ENCODE measurements at places on chromosomes 16 and 17.

- DNase-seq, result no peak
These were observed 40.6 kb upstream of the CDH5 start for GRCh38 chr16:66325717-66326376.

DNA sequence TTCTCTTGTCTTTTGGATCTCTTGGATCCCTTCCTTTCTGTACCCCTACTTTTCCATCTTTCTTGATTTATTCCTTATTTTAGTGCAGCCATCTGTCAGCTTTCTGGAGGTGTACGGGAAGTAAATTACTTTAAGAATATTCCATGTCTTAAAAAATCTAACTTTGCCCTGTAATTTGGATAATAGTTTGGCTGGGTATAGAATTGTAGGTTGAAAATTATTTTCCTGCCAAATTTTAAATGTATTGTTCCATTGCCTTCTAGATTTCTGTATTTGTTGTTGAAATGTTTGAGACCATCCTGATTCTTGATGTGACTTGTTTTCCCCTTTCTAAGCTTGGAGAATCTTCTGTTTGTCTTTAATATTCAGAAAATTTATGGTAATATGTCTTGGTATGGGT, 2.1 kb downstream of the DDX19B start:
- DNase-seq, result no peak

GRCh38 chr16:78105517-78105916, 6.1 kb downstream of the WWOX start:
- DNase-seq, result no peak

DNA sequence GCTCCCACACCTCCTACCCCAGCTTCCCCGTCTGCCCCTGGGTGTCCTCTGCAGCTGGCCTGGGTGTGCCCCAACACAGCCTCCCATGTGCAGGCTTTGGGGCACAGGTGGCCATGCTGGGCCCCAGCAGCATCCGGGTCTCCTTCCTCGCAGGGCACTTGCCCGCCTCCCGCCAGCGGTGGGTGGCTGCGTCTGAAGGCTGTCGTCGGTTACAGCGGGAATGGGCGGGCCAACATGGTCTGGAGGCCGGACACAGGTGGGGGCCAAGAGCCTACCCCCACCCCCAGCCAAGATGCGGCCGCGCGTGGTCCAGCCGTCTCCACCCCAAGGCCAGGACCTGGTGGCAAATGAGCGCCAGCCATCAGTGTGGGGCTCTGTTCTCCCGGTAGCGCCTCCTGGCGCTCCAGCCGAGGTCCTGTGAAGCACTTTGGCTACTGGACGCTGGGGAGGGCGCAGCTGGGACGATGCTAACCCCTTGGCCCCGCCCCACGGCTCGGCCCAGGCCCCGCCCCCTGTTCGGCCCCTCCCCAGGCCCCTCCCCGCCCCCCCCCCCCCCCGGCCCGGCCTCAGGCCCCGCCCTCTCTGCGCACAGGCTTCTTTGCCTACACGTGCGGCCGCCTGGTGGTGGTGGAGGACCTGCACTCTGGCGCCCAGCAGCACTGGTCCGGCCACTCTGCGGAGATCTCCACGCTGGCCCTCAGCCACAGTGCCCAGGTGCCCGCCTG, 7.3 kb upstream of the RHOT2 start:
- DNase-seq, result peak; percentile 89

DNA sequence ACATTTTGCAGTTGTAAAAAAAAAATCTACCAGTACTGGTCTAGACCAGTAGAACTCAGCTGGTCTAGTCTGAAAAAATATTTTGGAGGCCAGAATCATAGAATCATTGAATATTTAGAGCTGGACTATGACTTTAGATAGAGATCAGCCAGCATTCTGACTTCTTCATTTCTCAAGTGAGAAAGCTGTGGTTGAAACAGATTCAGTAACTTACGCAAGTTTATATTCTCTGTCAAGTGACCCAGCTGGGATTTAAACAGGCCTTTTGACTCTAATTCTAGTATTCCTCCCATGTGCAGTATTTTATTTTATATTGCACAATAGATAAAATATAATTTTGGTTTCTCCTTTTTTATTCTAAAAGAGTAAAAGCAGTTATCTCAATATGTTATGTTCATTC, 4.9 kb downstream of the TNRC6A start:
- DNase-seq, result peak; percentile 45

- no peak for DNase-seq
These were observed 8.6 kb upstream of the AKTIP start for GRCh38 chr16:53511403-53512280.

- no peak for DNase-seq
These were observed 121.2 kb downstream of the RPTOR start for GRCh38 chr17:80665792-80666191.

GRCh38 chr17:17994271-17995069, 21.8 kb downstream of the DRC3 start:
- DNase-seq, result peak; percentile 46
